ENCODE measurements at places on chromosomes 5 and 9.

DNA sequence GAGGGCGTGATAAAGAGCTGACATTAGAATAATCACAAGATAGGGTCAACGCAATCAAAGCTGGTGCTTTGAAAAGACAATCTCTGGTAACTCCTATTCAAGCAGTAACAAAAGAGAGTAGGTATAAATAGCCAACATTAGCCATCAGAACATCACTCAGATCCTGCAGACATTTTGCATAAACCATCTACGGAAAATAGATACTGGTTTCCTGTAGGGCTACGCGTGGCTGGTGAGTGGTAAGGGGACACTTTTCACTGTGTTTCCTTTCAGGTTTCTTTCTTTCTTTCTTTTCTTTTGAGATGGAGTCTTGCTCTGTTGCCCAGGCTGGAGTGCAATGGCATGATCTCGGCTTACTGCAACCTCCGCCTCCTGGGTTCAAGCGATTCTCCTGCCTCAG lies 22.3 kb downstream of the TTF1 start:
- no peak for DNase-seq

DNA sequence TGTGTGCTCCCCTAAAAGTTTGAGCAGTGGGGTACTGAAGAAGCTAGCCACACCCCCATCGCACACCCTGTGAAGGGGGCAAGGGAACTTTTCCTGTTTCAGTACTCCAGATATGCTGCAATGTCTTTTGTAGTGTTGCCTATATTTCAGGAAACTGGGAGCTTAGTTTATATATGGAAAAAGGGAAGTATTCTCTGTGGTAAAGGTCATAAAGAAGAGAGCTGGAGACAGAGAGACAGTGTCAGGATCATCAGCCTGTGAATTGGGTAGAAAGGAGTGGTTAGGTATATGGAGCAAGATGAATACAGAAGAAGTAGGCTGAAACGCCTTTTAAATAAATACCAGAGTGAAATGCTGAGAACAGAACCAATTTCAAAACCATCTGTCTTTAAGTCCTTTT lies 82.2 kb upstream of the C9orf72 start:
- DNase-seq = no peak

- no peak for DNase-seq
Observed at GRCh38 chr5:19927919-19928318, 60.1 kb downstream of the CDH18 start.

DNA sequence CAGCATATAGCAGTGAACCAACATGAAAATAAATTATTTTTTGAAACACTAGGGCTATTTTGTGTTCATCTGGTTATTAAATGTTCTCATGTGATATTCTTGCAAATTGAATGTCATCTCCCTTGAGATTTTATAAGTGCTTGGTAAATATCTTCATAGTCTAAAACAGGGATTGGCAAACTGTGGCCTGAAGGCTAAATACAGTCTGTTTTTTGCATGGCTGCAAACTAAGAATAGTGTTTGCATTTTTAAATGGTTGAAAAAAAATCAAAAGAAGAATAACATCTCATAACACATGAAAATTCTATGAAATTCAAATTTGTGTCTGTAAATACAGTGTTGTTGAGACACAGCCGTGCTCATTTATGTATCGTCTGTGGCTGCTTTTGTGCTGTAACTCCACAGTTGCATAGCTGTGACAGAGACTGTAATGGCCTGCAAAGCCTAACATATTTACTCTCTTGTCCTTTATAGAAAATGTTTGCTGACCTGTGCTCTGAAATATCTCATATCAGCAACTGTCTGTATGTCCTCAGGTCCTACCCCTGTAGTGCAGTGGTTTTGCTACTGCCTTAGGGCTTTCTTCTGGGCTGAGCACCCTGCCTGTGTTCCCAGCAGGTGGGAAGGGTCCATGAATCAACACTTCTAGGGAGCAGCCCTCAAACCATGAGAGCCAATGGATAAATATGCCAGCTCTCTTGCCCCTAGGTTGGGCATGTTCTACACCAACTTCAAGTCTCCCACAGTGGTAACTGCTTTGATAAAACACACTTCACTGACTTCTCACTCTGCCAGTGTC lies 41.7 kb upstream of the ARRDC3 start:
- DNase-seq = no peak

GRCh38 chr9:137395666-137396010 lies 27.3 kb downstream of the EXD3 start:
- no peak for DNase-seq

DNA sequence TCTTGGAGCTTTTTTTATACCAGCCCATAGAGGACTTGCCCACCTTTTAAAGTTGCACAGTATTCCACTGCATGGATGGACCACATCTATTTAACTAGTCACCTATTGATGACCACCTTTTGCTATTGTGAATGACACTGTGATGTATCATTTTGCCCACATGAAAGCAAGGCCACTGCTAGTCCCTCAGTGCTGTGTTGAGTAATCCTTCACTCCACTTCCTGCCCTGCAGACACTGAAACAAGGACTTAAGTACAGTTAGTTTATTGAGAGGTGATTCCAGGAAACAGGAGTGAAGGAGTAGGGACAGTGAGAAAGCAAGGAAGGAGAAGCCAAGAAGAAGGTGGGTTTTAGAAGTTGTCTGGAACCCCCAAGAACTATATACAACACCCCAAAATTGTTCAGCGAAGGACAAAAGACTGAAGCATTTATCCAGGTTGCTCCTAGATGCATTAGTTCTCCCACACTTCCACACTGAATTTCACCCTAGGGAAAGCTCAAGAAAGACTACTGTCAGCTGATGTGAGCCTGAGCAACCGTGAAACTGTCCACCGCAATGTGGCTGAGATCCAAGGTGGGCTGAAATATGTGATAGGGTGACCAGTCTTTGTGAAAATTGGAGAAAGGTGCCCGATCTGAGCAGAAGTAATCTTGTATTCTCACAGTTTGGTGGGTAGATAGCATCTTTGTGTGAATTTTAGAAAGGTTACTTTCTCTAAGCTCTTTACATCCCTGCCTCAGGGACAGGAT lies 45.2 kb upstream of the ANKRD31 start:
- DNase-seq = no peak
